GM23338 (cell line): ENCODE measurements at places on chromosomes 4 and X.

DNA sequence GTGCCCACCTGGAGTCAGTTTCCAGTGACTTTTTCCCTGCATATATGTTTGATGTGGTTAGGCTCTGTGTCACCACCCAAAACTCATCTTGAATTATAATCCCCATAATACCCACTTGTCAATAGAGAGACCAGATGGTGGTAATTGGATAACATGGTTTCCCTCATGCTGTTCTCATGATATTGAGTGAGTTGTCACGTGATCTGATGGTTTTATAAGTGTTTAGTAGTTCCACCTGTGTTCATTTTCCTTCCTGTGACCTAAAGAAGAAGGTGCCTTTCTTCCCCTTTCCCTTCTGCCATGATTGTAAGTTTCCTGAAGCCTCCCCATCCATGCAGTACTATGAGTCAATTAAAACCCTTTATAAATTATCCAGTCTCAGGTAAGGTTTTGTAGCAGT is 740.9 kb downstream of the ARAP2 start:
- no peak for DNase-seq

- no peak for DNase-seq
Measured at GRCh38 chr4:40394236-40394635, 59.1 kb downstream of the CHRNA9 start.

DNA sequence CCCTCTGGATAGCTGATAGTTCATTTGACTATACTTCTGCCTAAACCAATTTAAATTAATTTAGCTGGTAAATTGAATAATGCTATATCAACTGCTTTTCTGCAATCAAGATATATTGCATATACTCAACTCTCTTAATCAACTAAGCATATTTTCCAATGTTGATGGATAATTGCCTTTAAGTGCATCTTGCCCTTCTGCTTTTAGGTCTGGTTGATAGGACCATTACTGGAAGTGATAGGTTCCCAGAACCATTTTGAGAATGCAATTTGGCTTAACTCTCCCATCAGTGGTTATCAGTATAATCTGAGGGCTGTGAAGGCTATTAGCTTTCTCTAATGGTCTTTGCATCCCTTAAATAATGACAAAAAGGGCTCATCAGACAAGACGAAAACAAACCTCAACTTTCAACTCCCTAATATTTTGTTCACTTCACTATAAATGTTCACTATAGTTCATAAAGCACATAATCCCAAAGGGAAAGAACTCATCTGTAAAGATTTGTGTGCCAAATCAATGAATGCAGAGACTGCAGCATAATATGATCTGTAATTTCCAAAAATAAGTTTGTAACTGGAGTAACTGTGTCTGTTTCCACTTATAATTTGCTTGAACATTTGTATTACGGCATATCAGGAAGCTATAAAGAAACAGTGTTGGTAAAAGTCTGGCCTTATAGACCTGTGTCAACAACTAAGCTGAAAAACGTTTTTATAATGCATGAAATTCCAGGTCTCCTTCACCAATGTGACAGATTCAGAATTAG is 273.6 kb downstream of the FBXO8 start:
- DNase-seq = no peak

GRCh38 chr4:88106205-88106604 is 52.2 kb downstream of the ABCG2 start:
- DNase-seq = no peak

DNA sequence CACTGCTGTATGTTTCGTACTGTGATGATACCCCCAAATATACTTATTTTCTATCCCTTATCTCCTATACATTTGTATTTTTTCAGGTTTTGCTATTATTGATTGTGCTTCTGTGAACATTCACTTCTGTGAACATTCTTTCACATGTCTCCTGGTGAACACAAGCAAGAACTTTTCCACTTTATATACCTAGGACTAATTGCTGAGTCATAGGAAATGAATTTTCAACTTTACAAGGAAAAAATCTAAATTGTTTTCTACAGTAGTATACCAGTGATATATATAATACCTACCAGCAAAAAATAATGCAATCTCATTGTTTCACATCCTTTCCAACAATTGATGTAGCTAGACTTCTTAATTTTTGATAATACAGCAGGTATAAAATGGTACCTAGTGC is 139.5 kb upstream of the MAGEB18 start:
- no peak for DNase-seq

DNA sequence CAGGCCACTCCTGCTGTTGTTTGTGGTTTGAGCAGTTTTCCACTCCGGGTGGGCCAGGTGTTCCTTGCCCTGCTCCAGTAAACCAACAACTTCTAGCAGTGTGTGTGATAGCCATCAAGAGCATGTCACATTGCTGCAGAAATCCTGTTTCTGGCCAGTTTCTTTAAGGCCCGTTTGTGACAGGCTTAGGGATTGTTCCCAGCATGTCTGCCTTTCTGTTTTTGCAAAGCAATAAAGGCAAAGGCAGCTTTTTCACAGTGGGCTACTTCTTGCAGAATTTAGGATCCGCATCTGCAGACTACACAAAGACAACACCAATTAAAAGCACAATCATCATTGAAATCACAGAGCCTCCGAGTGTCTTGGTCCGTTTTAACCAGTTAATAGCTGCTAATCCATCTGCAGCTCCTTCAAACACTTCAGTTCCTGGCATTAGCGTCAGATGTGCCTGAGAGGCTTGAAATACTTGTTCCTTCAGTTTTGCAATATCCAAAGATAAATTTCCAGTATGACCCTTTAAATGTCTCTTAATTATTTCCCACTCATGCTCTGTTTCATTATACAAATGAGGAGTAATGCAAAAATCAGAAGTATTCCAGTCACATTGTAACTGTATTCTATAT is 65.1 kb downstream of the ADAM29 start:
- no peak for DNase-seq

DNA sequence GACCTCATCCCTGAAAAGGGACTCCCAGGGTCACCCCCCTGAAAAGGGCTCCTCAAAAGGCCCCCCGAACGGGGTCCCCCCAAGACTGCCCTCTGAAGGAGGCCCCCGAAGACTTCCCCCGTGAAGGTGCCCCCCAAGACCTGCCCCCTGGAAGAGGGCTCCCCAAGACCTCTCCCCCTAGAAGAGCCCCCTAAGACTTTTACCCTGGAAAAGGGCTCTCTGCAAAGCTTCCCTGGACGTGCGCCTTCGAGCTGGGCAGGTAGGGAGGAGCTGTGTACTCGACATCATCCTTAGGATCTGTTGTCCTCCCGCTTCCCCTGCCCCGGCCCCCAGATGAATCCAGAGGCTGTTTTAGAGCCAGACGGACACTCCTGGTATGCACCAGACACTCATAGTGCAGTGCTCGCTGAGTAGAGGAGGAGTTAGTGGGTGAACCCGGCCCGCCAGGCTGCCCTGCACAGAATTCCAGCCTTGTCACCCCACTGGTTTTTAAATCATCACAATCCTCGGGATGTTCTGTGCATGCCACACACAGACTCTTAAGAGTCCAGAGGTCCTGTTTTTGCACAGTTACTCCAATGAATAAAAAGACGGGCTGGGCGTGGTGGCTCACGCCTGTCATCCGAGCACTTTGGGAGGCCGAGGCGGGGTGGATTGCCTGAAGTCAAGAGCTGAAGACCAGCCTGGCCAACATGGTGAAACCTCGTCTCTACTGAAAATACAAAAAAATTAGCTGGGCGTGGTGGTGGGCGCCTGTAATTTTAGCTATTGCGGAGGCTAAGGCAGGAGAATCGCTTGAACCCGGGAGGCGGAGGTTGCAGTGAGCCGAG is 5.7 kb upstream of the SLC25A6 start:
- DNase-seq = no peak

DNA sequence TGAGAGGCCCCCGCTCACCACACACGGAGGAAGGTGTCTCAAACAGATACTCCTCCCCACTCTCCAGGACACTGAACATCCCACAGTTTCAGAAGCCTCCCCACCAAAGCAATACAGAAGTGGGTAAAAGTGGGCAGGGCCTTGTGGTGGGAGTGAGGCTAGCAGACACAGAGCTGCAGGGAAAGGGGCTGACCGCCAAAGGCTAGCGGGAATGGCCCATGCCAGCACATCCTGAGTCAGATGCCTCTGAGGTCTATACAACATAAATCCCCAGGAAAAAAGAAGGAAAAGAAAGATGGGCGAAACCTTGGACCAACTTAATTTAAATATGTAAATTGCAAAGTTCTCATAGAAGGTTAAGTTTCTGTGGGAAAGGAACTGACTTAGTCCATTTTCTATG is 21.9 kb upstream of the ARHGAP10 start:
- no peak for DNase-seq

GRCh38 chr4:75135068-75135825 is 202.3 kb downstream of the PARM1 start:
- no peak for DNase-seq

DNA sequence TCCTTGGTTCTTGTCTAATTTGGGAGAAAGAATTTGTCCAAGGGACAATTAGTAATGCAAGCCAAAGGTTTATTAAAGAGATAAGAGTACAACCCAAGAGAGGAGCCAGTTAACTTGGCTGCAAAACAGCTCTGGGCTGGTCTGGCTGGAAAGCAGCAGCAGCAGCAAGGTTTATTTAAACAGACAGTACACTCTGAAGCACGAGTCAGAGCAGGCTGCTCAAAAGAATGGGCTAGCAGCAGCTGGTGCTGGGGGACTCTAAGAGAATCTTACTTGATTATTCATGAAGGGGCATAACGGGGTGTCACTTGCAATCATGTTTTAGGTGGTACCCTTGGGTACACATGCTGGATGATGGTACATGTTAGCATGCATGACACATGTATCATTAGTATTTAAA is 17.1 kb upstream of the CT47C1 start:
- DNase-seq = no peak
